Trophoblast cell (in vitro differentiated cells and primary cell): ENCODE measurements at places on chromosomes 7 and 10.

GRCh38 chr7:15963206-15963605 lies 276.7 kb upstream of the MEOX2 start:
- no peak for DNase-seq

- peak; percentile 91 for DNase-seq
Measured at GRCh38 chr10:3166496-3167290, 5.9 kb downstream of the PITRM1 start.

DNA sequence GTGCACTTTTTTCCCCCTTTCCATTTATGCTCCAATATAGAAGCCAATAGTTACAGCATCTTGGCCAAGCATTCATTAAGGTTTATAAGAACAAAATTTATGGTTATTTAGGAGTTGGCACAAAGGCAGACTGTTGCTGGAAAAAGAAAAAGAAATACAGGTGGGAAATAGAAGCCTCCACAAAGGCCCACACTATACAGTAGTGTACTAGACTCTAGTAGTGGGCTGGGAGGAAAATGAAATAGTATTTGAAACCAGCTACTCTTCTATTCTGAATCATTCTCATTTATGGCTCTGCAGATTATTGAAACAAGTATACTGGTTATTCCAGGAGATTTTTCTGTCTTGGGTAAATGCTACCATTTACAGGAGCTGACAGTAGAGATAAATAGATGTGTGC lies 80.9 kb upstream of the CDK6 start:
- DNase-seq = no peak

DNA sequence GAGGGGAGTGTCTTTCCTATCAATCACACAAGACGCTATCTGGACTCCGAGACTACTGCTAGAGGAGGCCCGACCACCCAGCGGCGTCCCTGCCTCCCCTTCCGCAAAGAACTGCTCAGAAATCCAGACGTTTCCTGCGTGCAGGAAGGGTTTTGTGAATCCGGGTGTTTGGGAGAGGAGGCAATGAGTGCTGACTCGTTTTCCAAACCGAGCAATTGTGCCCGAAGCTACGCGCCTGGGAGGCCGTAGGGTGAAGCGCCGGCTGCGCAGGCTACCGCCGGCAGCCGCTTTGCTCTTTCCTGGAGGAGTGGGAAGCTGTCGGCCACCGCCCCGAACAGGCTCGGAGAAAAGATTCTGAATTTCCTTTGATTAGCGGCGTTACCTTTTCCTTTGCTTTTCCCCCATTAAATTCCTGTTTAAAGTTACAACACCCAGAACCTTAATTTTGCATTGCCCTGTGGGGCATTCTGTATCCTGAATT lies 5.3 kb downstream of the VAX1 start:
- no peak for DNase-seq

GRCh38 chr10:34627331-34627730 lies 187.8 kb downstream of the PARD3 start:
- no peak for DNase-seq

DNA sequence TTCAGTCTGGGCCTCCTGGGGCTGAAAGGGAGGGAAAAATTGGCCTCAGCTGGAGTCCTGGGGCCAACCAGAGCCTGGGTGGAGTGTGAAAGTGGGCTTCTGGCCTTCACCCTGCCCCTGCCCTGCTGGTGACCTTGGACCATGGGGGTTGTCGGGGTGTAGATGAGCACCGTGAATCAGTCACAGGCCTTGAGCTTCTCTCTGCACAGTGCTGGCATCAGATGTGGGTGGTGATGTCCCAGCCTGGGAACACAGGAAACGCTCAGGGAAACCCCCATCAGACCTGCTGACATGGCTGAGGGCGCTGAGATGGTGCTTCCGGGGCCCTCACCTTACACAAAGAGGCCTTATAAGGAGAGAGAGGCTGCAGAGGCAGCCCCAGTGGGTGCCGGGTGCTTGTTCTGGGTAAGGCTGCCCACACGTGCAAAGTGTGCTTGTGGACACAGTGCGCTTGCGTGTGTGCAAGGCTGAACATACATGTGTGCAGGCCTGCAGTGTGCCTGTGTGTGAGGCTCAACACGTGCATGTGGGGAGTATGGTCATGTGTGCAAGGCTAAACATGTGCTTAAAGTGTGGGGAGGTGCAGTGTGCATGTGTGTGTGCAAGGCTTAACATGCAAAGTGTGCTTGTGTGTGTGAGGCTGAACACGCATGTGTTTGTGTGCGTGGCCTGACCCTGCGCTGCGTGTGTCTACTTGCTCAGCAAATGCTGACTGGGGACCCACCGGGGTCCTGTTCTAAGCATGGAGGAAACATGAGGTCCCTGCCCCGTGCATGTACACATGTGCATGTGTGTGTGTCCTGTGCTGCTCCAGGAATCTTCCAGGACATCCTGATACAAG lies 6.5 kb downstream of the ARPC1B start:
- peak; percentile 53 for DNase-seq

DNA sequence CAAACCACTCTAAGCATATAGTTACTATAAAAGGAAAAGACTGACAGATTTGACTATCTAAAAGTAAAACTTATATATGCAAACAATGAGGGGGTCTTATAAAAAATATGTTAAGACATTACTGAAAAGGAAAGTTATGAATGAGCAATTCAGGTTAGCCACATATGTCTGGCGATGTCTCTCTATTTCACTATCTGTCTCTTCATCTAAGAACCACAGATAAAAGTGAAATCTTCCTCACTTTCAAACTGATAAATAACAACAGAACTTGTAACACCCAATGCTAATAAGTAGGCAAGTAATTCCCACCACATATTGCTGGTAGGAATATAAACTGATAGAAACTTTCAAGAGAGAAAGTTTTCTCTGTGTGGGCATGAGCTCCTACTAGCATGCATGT lies 138.2 kb downstream of the CHCHD3 start:
- no peak for DNase-seq

GRCh38 chr10:1292611-1293031 lies 236.4 kb downstream of the WDR37 start:
- DNase-seq = no peak
